Activated T-cell treated with anti-CD3 and anti-CD28 coated beads, Interleukin-2, amount 50 U/mL, for 1 hour (primary cell): ENCODE measurements at places on chromosomes 1 and 21.

DNA sequence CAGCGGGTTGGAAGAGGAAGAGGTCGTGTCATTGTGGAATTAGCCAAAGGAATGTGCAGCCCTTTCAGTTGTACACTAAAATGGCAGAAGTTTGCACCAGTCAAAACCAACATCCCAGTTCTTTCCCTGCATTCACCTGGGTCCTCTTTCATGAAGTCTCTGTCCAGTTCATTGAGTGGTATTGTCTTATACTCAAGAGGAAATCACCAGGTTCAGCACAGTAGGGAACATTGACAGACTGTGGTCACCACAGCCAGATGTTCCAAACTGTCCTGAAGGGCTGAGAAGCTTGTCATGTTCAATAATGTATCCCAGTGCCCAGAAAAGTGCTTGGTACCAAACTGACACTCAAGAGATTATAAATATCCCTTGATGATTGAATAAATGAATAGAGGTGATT is 131.6 kb downstream of the GLUL start:
- DNase-seq: no peak

GRCh38 chr1:23624440-23624839 is 65.1 kb upstream of the ID3 start:
- DNase-seq: no peak

- DNase-seq: no peak
Measured at GRCh38 chr21:40242586-40243265, 375.5 kb downstream of the PCP4 start.

DNA sequence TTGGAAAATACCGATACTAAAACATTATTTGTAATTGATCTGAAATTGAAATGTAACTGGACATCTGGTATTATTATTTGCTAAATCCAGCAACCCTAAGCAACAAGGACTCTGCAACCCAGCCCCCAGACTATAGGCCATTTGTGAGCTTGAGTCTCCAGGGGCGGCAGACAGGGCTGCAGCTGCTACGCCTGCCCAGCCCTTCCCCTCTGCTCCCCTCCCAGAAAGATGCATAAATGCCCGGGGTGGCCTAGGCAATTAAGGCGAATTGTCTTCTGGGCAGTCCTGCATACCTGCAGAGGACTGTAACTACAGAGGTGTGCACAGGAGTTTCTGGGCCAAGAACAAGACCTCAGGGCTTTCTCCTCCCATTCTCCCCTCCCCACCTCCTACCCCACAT is 41.2 kb upstream of the LBR start:
- no peak for DNase-seq

DNA sequence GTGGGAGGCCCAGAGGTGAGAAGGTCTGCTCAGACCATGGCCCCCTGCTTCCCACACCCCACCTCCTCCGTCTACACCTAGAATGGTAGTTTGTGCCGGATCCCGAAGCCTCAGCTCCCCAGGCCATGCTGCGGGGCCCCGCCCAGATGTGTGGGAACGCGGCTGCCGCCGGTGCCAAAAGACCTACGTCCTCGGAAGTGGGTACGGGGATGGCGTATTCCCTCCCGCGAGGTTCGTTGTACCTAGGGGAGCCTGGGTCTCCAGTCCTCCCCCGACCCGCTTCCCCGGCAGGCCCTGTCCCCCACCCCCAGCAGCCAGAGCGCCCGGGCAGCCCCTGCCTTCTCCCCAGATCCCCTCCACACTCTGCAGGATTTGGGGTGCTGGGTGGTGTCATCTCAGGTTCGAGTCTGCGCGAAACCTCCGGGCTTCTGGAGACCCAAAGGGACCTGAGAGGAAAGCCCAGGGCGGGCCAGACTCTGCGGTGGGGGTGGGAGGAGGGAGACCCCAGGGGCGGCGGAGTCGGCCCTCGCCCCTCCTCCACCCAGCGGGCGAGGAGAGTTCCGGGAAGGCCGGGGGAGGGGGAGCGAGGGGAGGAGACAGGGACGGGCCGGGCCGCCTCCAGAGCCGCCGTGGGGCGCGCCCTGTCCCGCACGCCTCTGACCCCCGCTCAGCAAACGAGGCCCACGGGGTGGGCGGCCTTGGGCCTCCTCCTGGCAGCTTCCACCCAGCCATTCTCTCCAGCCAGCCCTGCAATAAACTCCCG is 6.2 kb upstream of the PRDM16 start:
- DNase-seq: no peak

DNA sequence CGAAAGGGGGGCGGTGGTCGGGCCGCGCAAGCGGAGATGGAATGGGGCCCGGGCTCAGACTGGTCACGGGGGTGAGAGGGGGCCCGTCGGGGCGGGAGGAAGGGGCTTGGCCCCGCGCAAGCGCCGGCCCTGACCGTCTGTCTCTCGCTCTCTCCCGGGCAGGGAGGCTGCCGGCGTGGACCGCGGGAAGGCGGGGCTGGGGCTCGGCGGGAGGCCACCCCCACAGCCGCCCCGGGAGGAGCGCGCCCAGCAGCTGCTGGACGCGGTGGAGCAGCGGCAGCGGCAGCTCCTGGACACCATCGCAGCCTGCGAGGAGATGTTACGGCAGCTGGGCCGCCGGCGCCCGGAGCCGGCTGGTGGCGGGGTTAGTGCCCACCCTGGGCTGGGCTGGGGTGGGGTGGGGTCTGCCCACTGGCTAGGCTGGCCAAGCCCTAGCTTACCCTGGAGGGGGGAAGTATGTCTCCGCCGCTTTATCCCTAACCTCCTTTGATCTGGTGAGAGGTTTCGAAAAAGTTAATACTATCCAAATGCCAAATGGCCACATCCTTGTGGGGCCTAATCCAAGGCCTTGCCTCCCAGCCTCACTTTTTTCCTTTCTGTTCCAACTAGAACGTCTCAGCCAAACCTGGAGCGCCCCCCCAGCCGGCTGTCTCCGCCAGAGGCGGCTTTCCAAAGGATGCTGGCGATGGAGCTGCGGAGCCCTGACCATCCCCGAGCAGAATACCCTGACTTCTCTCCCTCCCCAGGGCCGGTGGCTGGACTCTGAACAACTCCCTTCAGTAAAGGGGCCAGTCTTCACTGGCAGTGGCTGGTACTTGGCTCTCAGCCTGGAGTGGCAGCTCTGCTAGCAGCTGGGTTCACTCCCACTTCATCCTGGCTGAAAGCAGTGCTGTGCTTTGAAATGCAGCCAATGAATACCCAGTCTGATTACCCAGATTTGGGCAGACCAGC is 636 bp upstream of the YRDC start:
- no peak for DNase-seq

GRCh38 chr21:39373634-39374033 is 24.7 kb upstream of the HMGN1 start:
- DNase-seq: no peak

DNA sequence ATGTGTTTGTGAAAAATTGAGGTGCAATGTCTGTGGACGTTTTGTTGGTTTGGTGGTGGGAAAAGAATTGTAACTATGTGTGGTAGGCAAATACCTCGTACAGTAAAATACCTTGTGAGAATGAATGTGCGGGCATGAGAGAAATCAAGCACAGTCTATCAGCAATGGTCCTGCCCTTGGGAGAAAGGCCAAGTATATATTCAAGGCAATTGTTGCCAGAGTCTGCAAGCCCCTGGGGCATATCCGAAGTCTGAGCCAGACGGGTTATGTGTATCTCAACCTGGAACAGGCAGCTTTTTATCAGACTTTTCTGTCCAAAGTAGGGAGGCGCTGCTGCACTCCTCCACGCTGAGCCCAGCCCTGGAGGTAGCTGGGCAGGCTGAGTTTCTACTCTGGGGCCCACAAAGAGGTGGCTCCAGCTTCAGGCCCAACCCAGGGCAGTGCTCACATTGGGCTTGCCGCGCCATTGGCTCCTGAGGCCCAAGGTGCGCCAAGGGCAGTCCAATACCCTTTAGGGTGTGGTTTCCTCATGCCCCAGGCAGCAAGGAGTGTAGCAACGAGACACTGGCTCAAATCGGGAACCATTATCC is 9.4 kb upstream of the GNL2 start:
- no peak for DNase-seq

DNA sequence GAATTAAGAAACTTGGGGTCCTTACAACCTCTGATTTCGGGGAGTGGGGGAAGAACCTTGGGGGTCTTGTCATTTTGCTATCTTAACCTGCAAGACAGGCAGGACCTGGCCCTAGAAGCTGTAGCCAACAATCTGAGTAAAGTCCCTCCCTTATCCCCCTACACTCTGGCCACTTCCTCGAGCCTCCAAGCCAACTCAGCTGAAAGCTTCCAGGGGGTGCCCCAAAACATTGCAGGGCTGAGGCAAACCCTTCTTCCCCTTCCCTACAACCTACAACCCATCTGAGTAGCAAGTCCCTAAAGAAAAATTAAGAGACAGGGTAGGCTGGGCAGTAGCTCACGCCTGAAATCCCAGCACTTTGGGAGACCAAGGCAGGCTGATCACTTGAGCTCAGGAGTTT is 5.0 kb downstream of the CERS2 start:
- no peak for DNase-seq

- no peak for DNase-seq
Measured at GRCh38 chr21:29520171-29520570, 221.4 kb downstream of the BACH1 start.

DNA sequence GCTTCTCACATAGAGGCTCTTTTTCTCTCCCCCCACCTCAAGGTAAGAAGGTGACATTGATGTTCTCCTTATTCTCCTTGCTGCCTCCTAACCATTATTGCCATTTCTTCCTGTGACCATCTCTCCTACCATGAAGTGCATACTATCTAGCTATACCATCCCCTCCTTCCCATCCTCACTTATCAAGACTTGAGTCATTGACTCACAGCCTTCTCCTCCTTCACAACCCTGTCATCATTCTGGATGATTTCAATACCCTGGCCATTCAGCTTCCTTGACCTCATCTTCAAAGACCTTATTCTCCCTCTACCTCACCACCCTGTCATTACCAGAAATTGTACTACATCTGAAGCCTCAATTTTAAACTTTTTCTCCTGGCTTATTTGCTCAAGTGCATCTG is 10.9 kb upstream of the HIPK1 start:
- no peak for DNase-seq

- DNase-seq: no peak
Measured at GRCh38 chr1:232664844-232665777, 35.2 kb upstream of the SIPA1L2 start.

GRCh38 chr1:245812278-245812677 is 657.5 kb downstream of the KIF26B start:
- no peak for DNase-seq

DNA sequence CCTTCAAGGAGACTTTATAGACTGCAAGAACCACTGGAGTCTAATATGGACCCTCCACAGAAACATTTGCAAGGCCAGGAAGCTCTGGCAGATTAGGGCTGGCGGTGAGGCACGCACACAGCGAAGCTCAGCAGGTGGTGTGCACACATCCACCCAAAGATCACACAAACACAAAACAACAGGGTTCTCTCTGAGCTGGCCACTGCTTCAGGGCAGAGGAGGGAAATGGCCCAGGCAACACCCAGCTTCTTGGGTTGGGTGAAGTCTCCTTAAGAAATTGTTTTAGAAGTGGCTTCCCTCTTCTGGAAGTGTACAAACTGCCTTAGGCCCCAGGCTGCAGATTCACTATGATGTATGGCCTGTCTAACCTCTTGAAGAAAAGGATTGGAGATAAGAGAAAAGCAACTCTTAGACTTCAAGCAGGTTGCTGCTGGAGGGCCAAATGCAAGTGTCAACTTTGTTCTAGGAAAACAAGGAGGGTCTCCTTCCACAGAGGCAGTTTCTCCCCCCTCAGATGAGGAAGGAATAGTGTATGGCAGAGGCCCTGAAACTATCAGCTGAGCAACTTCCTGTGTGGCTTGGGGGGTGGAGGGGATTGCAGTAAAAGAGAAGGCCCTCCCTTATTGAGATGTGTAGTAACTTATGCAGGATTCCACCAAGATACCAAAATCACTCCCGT is 2.0 kb downstream of the RCSD1 start:
- no peak for DNase-seq

DNA sequence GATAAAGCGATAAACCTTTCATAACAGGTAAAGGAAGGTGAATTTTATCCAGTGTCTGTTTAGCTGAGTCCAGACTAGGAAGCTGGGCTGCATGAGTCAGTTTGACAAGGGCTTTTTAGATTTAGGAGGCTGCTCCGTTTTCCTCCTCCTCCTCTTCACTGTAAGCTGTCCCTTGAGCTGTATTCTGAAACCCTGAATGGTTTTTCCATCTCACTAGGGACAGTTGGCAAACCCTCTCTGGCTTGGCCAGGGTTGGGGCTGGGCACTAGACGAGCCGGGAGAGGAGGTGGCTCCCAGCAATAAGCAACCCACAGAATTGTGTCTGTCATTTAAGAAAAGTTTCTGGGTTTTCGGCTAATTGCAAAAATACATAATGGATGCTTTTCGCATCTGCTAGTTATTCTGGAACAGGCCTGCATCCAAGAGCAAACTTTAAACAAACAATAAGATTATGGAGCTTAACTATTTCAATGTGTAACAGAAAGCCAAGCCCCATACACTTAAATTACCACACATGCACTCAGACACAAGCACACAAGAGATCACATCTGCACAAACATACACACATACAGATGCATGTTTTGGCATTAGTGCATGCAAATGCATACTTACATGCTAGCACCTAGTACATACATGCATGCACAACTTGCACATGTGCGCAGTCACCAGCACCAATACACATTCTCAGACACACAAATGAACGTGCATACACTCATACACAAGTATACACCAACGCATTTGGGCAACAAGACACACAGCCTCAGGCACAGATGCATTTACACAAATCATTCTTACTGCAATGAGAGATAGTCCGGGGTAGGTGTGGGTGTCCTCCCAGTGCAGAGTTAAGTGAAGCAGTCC is 27.8 kb upstream of the FOXE3 start:
- DNase-seq: no peak

DNA sequence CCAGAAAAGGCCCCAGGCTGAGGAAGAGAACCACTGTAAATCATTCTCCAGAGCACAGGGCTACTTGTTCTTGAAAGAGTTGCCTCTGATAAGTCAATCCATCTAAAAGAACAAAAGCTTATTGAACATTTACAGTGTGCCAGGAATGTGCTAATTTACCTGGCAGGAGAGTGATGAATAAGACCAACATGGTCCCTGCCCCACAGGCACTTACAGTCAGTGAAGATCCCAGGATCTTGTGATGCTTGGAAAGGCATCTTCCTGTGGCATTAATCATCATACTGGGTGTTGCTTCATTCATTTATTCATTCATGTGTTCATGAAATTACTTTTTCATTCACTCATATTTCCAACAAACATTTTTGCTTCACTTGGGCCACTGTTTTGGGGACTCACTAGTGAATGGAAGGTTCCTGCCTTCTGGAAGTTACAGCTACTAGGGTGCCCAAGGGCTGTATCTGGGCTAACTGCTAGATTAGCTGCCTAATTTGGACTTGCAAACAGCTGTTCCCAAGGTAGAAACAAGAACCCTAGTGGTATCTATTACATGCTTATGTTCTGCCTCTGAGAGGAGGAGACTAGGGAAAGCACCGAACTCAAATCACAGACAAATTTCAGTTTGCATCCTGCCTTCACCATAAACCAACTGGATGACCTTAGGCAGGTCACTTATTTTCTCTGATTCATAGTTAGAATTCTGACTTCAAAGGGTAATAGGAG is 133.5 kb downstream of the CLIC6 start:
- DNase-seq: no peak

DNA sequence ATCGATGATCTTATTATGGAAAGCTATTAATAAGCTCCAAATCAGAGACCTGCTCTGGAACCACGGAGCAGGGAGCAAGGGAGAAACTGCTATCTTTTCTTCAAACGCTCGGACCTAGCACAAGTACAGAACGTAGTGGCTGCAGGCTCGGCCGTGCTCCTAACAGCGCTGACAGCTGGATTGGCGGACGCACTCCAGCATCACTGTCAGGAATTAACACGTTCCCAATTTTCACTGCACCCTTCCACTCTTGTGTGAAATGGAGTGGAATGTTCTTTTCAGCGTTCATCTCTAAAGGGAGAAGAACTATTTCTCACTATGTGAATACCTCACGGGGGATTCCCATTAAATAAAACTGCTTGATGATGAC is 106.9 kb downstream of the ZNF281 start:
- no peak for DNase-seq
